Stimulated activated CD8-positive, alpha-beta memory T cell treated with anti-CD3 and anti-CD28 coated beads, Interleukin-7, amount 100 ng/mL, for 1 hour (primary cell): ENCODE measurements at places on chromosomes 12 and 14.

DNA sequence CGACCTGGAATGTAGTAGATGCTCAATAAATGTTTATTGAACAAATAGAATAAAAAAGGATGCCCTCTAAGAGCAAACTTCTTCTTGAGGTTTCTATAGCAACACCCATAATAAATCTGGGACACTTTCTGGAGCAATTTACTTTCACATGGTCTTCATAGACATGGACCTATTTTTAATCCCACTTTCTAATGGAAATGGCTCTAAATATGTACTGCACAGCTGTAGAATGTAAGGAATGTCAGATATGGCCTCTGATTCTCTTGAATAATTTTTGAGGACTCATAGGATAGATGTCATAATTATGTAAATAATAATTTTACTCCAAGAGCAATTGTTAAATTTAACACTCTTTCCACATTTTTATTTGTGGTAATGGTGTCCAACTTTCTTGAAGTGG, 133.5 kb upstream of the DAAM1 start:
- no peak for DNase-seq

- DNase-seq = no peak
Observed at GRCh38 chr12:94969424-94969823, 34.1 kb downstream of the NDUFA12 start.

DNA sequence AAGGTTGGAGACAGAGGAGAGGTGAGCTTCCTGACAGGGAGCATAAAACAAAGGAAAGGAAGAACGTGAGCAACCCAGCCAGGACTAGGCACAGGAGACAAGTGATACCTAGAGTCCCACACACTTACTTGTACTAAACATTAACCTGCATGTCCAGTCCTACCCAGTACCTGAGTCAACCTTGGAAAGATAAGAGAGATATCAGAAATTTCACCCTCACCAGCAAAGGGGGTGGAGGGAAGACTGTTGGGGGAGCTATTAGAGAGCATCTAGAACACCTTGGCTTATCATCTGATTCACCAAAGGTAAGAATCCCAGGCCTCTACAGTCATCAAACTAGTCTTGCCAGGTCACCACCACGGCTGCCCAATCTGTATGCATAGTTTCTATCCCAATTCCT, 11.1 kb downstream of the KLHL33 start:
- no peak for DNase-seq

- no peak for DNase-seq
Observed at GRCh38 chr12:2689879-2690278, 104.9 kb upstream of the FKBP4 start.

DNA sequence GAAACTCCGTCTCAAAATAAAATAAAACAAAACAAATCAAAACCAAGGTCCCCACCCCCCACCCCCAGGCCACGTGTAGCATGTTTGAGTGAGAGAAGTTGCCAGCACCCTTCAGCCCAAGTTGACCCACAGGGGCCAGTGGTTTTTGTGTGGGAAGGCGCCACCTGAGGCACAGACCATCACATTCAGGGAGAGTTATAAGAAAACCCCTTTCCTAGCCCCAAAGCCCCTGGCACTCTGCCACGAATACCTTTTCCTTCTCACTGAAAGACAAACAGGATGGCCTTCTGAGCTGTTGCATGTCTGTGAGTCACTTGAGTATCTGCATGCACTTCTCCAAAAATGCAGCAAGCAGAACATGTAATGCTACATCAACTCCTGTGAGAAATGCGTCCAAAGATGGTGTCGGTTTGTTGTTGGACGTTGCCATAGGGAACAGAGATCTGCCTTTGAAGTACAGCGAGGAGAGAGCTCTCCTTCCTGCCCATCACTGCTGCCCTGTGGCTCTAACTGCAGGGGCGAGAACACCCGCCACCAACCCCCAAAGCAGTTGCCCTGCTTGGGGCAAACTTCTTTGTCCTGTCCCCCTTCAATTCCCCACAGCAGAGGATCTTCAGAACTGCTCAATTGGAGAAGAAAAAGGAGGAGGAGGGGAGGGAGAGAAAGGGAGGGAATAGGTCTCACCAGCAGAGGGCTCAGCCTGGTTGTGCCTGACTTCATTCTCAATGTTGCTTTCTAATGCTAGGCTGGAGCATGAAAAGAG, 2.7 kb upstream of the TRAF3 start:
- no peak for DNase-seq

DNA sequence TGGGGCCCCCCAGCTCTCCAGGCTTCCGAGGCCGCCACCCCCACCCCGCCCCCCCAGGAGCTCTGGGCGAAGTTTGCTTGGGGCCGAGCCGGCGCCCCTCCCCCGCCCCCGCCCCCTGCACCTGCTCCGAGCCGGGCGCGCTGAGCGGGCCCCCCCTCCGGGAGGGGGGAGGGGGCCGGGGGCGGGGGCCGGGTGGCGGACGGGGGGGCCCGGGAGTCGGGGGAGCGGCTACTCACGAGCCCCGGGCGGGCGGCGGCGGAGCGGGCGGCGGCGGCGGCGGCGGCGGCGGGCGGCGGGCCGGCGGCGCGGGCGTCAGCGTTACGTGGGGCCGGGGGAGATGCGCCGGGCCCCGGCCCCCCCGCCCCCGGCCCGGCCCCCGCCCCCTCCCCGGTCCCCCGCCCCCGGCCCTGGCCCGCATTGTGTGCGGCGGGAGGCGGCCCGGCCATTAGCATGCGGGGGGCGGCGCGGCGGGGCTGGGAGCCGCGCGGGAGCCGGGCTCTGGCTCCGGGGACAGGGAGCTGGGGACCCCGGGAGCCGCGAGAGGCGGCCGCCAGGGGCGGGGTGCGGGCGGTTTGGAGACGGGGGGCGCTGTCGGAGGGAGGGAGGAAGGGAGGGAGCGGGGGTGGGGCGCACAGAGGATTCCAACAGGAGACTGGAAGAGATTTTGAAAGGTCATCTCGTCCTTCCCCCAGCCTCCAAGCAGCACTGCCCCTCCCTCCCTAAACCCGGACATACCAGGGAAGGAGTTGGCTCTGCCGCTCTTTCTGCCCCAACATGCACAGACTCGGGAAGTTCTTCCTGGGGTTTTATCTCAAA, at the start of gene ZNF219:
TSS of gene ZNF219 (minus strand) at position 580 of the 816 bp plus-strand sequence. CDS start 5,064 bp downstream, outside the sequence.
- DNase-seq = no peak

DNA sequence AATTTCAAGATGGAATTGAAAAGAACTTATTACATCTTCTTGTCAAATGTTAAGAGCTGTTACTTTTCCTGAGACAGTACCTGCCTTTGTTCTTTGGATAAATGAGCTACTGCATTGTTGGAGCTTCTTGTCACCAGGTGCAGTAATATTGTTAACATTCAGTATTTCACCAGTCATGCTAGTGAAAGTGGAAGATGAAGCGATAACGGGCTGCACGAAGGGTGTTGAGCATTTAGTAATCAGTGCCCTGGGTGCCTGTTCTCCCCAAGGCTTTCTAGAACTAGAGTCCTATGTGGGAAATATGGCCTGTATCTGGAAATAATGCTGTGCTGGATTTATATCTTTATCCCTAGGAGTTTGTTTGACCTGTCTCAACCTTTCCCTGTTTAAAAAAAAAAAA, 83.2 kb downstream of the PPP2R5C start:
- no peak for DNase-seq
